ENCODE measurements at places on chromosomes 6 and 20.

DNA sequence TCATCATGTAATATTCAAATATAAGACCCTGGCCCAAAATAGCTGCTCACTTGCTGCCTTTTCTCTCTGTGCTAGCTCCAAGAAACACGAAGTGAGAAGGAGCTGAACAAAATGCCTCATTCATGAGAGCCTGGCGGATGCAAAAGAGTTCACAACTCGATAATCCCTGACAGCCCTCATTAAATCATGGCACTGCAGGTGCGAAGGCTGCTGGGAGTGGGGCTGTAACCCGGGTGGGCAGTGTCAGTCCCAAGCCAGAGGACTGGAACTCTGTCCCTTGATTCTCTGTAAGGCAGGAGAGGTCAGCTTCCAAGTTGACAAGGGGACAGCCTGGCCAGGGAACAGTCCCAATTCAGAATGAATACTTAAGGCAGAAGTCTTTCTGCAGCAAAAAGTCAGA is 318.5 kb downstream of the CDC5L start:
- DNase-seq = no peak

DNA sequence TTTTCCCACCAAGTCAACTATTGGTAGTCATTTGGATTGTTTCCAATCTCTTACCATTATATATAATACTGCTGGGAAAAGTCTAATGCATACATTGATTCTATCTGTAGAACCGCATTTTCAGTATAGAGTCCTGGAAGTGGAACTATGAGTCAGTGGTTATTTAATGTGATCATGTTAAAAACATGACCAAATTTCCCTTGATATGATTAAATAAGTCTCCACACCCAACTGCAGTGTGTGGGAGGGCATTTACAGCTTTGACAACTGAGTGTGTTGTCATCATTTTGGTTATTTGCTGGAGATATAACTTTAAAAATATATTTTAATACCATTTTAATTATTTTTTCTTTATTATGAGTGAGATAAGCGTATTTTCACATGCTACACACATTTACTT is 1027.6 kb downstream of the EYS start:
- DNase-seq = no peak

GRCh38 chr6:71123051-71123450 is 165.6 kb upstream of the OGFRL1 start:
- DNase-seq = no peak

GRCh38 chr20:62409931-62410745 is 3.1 kb upstream of the CABLES2 start:
- peak; percentile 34 for DNase-seq

DNA sequence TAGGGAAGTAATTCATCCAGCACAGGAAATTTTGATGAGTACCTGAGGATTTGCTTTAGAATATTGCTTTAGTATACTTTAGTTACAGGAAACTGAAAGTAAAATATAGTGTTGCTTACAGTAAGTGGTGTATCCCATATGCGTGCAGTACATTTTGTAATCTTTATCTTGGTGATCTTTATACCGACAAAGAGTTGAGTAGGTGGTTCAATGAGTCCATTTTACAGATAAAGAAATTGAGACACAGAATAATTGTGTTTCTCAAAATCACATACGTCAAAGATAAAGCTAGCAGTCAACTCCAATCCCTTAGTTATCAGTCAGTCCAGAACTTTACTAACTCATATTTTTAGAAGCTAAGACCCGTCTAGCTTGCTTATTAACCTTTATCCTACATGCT is 65.8 kb upstream of the E2F3 start:
- no peak for DNase-seq

- no peak for DNase-seq
Observed at GRCh38 chr6:126914172-126914571, 204.3 kb upstream of the RSPO3 start.

DNA sequence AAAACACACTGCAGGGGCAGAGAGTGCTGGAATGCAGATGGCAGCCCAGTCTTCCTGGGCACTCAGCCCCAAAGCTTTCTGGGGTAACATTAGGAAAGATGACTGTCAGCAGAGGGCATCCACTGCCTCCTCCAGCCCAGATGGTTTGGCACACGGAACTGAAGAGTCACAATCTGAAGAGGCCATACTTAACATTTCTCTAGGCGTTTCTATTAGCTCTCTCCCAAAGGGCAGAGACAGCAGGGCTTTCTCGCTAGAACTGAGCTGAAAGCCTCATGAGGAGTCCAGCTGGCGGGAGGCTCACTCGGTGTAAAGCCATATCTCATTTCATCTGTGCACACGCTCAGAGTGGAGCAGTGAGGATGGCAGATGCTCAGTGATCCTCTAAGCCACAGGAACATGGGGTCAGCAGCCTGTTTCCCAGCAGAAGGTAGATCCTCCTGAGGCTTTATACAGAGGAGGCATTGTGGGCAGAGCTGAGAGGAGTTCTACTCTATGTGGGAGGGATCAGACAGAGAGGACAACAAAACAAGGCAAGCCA is 28.1 kb downstream of the ALDH8A1 start:
- no peak for DNase-seq

DNA sequence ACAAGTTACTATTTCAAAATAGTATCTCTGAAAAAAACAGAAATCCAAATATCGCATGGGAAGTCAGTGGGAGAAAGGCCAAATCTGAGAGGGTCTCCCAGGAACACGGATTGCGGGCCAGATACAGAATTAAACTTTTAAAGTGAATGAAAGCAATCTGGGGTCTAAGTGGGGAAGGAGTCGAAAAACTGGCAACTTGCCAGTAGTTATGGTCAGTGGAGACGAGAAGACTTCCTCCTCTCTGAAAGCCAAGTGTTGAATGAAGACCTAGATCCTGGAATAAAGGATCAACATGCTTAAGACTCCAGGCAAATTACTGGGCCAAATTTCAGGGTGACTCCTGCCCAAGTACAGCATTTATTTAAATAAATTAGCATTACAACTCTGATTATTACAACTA is 123.6 kb downstream of the BFSP1 start:
- no peak for DNase-seq

- no peak for DNase-seq
Observed at GRCh38 chr6:108588586-108588985, 27.9 kb downstream of the FOXO3 start.

- no peak for DNase-seq
Observed at GRCh38 chr6:158232316-158233213, 64.4 kb downstream of the GTF2H5 start.

DNA sequence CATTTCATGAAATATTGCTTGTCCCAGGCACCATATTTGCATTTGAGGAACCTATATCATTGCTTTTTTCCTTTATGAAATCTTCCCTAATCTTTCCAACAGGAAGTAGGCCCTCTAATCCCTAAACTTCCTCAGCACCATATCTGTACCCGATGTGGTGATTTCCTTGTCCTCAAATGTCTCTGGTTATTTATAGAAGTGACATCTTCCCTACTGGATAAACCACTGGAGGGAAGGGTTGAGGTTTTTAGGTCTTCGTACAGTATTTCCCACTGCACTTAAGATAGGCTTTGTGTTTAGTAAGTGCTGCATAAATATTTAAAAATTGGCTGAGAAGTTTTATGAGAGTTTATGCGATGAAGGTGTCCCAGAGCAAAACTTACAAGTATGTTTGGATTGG is 54.9 kb upstream of the TMEM170B start:
- no peak for DNase-seq

Measured in T-helper 2 cell treated with Interferon-gamma antibody and Interleukin-4, amounts not matched to agents 5 μg/mL and 100 μg/mL, for 36 hours (primary cell).